Stimulated activated CD8-positive, alpha-beta memory T cell treated with anti-CD3 and anti-CD28 coated beads, Interleukin-15, amount 100 ng/mL, for 48 hours (primary cell): ENCODE measurements at places on chromosomes 7 and 10.

- DNase-seq = no peak
Observed at GRCh38 chr10:80542053-80542452, 4.4 kb downstream of the SH2D4B start.

DNA sequence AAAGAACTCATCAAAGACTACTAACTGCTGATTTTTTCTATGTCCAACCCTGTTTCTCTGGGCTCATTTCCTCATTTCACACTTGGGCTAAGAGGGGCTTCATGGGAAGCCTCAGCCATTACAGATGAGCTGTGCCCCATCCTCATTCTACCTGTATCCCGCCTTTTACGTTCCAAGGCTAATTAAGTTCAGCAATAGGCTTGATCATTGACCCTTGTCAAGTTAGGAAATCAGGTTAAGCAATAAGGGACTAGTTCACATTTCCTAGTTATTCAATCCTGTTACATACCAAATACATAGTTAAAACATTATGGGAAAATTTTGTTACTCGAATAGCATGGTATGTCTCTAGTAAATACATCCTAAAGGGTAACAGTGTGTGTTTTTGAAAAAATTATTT, 29.3 kb upstream of the AGBL3 start:
- no peak for DNase-seq

GRCh38 chr10:98511876-98512275, 65.1 kb upstream of the HPS1 start:
- no peak for DNase-seq

GRCh38 chr10:27664461-27664860, 81.2 kb downstream of the MKX start:
- no peak for DNase-seq

DNA sequence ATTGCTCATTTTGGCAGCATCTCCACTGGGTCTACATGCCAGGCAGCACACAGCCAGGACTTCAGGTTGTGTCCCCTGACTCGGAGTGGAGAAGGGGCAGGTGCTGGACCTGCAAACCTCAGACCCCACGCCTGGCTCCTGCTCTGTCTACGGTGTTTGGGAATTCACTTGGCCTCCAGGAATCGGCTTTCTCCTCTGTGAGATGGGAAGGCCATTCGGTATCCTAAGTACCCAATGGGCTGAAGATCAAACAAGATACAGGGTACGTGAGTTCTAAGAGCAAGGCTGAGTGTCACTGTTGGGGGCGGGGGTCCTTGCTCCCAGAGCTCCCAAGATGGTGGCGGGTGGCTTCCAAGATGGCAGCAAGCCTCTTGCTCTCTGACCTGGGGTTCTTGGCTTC, 73.2 kb upstream of the EN2 start:
- no peak for DNase-seq

DNA sequence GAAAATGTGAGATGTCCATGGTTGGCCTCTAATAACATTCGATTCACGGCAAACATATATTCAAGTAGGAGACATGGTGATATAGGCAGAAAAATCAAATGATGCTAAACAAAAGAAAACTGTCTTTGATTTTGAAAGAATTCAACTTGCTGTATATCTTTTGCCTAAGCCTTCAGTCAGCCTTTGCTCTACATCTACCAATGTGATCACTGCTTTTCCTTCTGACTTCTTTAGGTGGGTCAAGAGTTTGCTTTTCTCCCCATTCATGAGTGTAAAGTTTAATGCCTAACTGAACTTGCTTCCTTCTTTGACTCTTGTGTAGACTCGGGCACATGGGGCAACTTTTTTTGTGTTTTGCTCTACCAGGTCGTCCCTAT, 417 bp upstream of the HIF1AN start:
- DNase-seq = no peak

GRCh38 chr7:116261904-116262303, 51.6 kb downstream of the TES start:
- DNase-seq = no peak

- no peak for DNase-seq
Observed at GRCh38 chr10:43237128-43237527, 29.7 kb downstream of the RASGEF1A start.

DNA sequence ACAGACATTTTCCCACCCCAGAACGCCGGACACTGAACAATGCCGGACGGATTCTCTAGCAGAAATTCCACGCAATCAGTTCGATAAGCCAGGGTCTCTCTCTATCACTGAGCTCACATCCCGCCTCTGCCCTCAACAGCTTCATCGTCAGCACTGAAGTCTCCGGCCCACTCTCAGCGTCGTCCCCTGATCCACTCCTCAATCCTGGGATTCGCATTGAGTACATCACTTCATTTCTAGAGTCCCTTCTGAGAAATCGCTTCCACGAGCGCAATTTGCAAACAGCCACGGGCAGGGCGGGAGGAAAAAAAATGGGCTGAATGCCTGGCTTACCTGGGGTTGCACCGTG, 365 bp downstream of the YME1L1 start:
- DNase-seq = no peak

- no peak for DNase-seq
Observed at GRCh38 chr10:108653531-108653930, 1269.8 kb downstream of the XPNPEP1 start.

DNA sequence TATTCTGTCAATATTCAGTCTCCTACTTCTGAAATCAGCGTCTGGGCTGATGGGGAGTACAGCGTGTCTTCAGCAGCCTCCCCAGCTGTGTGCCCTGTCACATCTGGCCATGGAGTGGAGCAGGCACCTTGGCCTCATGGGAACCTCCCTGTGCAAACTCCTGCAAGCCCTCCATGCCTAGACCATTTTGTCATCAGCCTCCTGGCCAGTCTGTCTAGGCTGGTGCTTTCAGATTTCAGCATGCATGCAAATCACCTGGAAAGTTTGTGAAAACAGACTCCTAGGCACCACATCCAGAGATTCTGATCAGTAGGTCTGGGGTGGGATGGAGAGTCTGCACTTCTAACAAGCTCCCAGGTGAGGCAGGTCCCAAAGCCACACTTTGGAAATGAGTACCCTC, 26.2 kb upstream of the CCSER2 start:
- DNase-seq = no peak

GRCh38 chr10:58773944-58774343, 261.3 kb downstream of the BICC1 start:
- DNase-seq = no peak

GRCh38 chr10:46543466-46544377, 12.7 kb downstream of the GPRIN2 start:
- no peak for DNase-seq

DNA sequence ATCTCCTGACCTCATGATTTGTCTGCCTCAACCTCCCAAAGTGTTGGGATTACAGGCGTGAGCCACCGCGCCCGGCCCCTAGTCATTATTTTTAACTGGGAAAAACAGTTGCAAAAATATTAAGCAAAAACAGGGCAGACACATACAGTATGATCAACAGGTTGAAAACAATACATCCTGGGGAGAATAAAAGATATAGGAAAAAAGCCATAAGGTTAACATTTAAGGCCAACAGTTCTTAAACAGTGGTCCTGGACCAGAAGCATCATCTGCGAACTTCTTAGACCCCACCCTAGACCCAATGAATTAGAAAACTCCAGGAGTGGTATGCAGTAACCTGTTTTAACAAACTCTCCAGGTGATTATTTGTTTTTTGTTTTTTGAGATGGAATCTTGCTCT, 6.5 kb downstream of the UBE2H start:
- DNase-seq = no peak

DNA sequence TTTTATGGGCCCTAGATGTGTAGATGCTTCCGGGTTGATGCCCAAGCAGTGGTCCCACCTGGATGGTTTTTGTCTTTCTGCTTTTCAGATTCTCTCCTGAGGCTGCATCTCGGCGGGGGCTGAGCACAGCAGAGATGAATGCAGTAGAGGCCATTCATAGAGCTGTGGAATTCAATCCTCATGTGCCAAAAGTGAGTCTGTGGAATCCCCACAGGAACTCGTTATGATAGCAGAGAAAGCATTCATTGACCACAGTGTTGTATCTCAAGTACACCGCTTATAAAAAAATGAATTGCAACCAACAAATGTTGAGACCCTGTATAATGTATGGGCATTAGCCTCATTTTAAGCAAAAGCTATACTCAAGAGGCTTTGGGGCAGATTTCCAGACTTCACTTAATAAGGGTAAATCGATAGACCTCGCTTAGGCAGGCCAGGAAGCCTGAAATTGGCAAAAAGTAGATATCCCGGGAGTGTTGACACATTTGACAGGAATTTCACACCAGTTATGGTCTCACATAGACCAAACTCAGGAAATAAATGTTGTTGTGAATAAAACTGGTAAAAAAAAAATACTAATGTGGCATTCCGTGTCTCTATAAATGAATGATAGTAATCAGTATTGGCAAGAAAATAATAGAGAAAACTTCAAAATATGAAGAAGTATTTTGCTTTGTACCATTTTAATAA, 132.0 kb downstream of the WNT2 start:
- DNase-seq = no peak

DNA sequence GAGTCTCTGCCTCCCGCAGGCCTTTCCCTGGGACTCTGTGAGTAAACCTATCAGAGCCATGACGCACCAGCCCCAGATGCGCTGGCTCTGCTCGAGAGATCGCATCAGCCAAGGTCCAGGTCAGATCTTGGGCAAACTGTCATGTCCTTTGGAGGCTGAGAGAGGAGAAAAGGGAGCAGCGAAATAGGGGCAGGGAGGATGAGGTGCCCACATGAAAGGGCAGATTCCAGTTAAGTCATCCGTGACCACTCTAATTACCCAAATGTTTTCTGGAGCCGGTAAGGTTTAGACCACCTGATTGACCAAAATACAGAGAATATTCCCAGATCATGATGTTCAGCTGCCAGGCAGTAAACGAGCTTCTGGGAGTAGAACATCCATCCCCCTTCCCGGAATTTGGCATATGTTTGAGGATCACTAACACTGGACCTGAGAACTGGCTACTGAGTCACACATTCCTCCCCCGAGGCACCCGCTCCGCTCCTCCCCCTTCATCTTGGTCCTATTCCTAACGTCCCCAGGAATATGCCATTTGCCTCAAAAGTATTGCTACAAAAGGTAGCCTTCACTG, 88.0 kb downstream of the FGFR2 start:
- no peak for DNase-seq

DNA sequence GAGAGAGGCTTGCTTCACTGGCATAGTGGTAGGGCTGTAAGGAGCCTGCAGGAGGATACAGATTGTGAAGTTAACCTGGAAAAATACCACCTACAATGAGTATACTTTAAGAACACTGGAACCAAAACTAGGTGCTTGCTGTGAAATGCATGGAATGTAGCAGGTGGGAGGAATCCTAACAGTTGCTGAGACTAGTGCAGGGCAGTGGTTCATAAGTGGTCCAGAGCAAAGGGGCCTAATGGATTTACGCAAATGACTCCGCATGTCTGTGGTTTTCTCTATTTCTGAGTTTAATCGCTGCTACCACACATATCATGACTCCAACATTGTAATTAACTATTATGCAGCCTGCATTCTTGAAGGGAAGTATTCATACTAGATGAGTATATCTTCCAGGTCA, 218.4 kb downstream of the CHRM2 start:
- DNase-seq = no peak

- no peak for DNase-seq
Observed at GRCh38 chr7:131747658-131748232, 191.3 kb upstream of the PODXL start.

- DNase-seq = no peak
Observed at GRCh38 chr10:57743711-57744110, 524.0 kb downstream of the IPMK start.

GRCh38 chr10:113236998-113237397, 287.0 kb downstream of the TCF7L2 start:
- no peak for DNase-seq

- DNase-seq = no peak
Observed at GRCh38 chr7:2760098-2760889, 72.3 kb downstream of the AMZ1 start.

DNA sequence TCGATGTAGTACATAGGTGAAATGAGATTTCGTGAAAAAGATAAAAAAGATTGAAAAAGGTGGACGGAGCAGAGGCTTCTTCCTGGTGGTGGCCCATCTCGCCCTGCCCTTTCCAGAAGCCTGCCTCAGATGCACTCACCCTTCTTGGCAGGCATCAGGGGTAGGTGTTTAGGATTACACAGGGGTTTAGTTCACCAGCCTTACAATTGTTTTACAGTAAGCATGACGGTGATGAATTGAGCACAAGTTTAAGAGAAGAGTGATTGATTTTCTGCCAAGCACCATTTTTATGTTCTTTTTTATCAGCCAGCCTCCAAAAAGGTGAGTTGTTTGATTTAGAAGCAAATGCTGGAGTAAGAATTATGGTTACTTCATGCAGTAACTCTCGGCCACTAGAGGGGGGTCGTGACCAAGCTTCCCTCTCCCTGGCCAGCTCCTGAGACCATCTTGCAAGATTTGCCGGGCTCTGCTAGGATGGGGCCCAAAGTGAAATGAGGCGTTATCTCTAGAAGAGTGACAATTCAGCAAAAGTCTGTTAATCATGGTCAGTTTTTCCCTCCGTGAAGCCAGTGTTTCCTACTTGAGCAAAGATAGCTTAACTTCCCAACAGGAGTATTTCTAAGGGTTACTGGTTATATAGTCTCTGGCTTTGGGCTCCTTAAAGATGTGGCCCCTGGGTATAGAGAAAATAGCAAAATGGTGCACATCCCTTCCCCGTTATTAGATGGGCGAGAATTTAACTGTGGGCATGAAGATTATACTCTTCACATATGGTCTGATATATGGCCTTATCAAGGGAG, 228.8 kb downstream of the BMPER start:
- no peak for DNase-seq

- DNase-seq = no peak
Observed at GRCh38 chr10:20674926-20675325, 222.2 kb downstream of the NEBL start.

- DNase-seq = no peak
Observed at GRCh38 chr10:132992433-132993215, 50.3 kb upstream of the CFAP46 start.

DNA sequence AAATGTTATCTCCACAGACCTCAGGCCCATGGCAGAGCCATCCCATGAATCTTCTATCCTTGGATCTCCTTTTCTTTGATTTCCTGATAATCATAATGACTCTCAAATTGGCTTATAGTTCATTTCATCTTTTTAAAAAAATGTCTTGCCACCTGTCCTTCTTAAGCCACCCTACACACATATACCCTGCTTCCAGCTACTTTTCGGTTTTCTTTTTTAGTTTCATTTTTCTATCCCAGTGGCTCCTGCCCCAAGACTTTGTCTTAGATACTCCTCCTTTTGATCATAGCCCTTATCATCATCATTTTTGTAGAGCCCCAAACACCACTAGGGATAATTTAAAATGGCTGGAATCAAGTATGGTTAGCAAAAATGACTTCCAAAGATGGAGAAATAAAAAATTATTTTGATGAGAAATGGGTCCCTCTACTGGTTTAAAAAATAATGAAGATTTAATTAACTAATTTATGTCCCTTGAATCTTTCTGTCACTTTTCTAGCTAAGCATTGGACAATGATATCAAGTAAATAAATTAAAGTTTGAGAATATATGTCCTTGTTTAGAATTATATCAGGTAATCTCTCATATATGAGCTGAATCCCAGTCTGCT, 277.3 kb upstream of the SEMA3D start:
- DNase-seq = no peak
